ENCODE measurements at places on chromosomes 16 and 17. TPM values are rescaled to one million over a fixed set of nuclear protein-coding genes. Genes with fewer than 3 reads are reported as not detected.

Gene KLHL10
- not detected for total RNA-seq

Gene SP6
- total RNA-seq = 3.1 TPM

Gene PDILT
- total RNA-seq = not detected

Gene RHBDL3
- total RNA-seq = 0.05 TPM

Gene NHLRC4
- total RNA-seq = 1.9 TPM

Gene IRX3
- 1.0 TPM for total RNA-seq

Gene VMP1
- total RNA-seq = 209 TPM

Gene CSNK2A2
- total RNA-seq = 97.2 TPM
